ENCODE measurements at places on chromosomes 2 and 18.

DNA sequence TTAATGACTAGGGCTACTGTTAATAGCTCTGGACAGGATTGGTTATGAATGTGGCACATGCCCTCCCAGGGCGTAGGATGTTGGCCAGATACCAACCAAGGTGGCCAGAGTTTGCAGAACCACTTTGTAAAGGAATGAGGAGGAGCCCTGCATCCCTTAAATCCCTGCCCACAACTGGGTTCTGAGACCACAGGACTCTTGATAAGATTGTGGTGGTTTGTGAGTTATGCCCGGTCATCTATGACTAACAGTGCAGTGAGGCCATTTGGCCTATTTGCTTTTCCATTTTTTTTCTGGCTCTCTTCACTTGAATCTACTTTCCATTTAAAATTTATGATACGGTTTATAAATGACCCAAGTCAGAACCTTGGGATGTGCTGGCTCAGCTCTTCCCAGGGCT is 294.5 kb downstream of the PRKCE start:
- no peak for DNase-seq
- H3K36me3 ChIP-seq: no peaks in the 10 kb centered on the region
- no peak overlapping the region for H3K4me3 ChIP-seq
- no peaks in the 10 kb centered on the region for H3K27me3 ChIP-seq
- no peak overlapping the region for H3K27ac ChIP-seq
- H3K4me1 ChIP-seq: peaks cover 5% of the 10 kb centered on the region

- no peaks in the 10 kb centered on the region for H3K27me3 ChIP-seq
- H3K4me3 ChIP-seq: no peak overlapping the region
- no peaks in the 10 kb centered on the region for H3K36me3 ChIP-seq
- H3K4me1 ChIP-seq: peaks cover 18% of the 10 kb centered on the region
Observed at GRCh38 chr2:173079973-173080860, 4.6 kb downstream of the MAP3K20 start.

DNA sequence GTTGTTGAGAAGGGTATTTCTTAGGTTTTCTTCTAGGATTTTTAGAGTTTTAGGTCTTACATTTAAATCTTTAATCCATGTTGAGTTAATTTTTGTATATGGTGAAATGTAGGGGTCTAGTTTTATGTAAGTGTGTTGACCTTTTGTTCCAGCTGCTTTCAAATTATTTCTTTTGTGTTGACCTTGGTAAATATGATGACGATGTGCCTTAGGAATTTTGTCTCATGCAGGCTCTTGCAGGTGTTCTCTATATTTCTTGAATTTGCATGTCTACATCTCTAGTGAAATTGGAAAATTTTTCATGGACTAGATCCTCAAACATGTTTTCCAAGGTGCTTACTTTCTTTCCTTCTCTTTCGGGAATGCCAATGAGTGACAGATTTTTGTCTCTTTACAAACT is 1609.3 kb upstream of the ZEB2 start:
- H3K36me3 ChIP-seq: no peaks in the 10 kb centered on the region
- DNase-seq: no peak
- no peak overlapping the region for H3K27ac ChIP-seq
- no peaks in the 10 kb centered on the region for H3K4me1 ChIP-seq

DNA sequence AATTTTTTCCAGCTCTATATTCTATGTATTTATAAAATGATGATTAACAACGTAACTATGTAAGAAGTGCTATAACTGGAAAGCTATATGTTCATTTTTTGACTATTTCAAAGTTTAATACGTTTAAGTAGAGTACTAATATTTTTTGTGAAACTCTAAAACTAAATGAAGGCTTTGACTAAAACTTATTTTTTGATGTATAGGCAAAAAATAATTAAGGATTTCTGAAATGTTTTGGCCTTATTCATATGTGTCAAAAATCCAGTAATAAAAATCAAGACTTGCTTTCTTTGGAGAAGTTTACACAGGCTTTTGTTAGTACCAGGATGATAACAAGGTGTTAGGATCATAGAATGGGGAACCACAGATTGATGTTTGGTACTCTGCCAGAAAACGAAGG is 58.2 kb upstream of the ZEB2 start:
- DNase-seq: no peak
- no peaks in the 10 kb centered on the region for H3K36me3 ChIP-seq
- H3K27ac ChIP-seq: no peak overlapping the region
- peaks cover 35% of the 10 kb centered on the region for H3K4me1 ChIP-seq
- H3K4me3 ChIP-seq: no peak overlapping the region

GRCh38 chr2:47190188-47190881 is 35.2 kb upstream of the STPG4 start:
- no peaks in the 10 kb centered on the region for H3K4me1 ChIP-seq
- H3K27me3 ChIP-seq: peaks cover 49% of the 10 kb centered on the region
- no peak overlapping the region for H3K4me3 ChIP-seq

DNA sequence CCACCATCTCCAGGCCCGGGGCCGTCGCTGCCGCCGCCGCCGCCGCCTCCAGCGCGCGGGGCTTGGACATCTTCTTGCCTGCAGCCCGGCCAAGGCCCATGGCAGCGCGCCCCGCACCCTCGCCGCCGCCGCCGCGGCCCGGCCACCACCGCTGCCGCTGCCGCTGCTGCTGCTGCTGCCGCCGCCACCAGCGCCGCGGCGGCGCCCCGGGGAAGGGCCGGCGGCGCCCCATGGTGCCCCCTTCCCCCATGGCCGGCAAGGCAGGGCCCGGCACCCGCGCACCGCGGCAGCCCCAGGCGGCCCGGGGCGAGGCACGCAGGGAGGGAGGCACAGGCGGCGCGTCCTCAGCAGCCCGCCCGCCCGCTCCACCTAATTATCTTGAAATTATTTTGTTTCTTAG is 3057.4 kb downstream of the RPIA start:
- no peak overlapping the region for H3K4me3 ChIP-seq
- H3K4me1 ChIP-seq: no peaks in the 10 kb centered on the region
- DNase-seq: no peak
- H3K36me3 ChIP-seq: no peaks in the 10 kb centered on the region

GRCh38 chr18:35713545-35713944 is 132.0 kb downstream of the GALNT1 start:
- no peak overlapping the region for H3K27ac ChIP-seq
- H3K36me3 ChIP-seq: peaks cover 10% of the 10 kb centered on the region
- DNase-seq: no peak
- no peaks in the 10 kb centered on the region for H3K4me1 ChIP-seq

DNA sequence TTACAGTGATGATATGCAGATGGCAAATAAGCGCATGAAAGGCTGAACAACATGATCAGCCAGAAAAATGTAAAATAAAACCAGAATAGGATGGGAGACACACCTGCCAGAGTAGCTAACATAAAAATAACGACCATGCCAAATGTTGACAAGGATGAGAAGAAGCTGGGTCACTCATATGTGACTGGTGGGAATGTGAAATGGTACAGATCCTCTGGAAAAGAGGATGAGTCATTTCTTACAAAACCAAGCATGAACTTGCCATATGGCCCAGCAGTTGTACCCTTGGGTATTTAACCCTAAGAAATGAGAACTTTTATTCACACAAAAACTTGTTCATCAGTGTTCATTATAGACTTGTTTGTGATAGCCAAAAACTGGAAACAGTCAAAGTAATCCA is 143.8 kb downstream of the SH3BP4 start:
- no peaks in the 10 kb centered on the region for H3K36me3 ChIP-seq
- H3K4me3 ChIP-seq: no peak overlapping the region
- DNase-seq: no peak
- H3K27me3 ChIP-seq: peaks cover 78% of the 10 kb centered on the region
- no peak overlapping the region for H3K27ac ChIP-seq

DNA sequence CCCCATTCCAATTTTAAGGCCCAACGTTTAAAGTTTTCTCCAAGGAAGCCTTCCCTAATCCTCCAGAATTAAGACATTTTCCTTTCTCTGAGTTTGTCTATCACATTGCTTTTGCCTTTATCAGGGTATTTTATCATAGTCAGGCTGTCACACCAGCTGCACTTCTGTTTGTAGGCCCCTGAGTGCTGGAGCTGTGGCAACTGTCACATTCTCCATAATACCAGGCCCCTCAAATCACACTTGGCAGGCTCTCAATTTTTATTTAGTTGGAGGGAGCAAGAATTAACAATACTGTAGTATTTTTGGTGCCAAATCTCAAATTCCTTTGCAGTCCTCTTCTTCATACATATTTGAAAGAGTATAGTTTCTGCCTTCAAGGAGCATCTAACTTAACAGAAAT is 122.2 kb downstream of the FSHR start:
- H3K27ac ChIP-seq: no peak overlapping the region
- H3K4me3 ChIP-seq: no peak overlapping the region
- H3K36me3 ChIP-seq: no peaks in the 10 kb centered on the region
- no peaks in the 10 kb centered on the region for H3K27me3 ChIP-seq

DNA sequence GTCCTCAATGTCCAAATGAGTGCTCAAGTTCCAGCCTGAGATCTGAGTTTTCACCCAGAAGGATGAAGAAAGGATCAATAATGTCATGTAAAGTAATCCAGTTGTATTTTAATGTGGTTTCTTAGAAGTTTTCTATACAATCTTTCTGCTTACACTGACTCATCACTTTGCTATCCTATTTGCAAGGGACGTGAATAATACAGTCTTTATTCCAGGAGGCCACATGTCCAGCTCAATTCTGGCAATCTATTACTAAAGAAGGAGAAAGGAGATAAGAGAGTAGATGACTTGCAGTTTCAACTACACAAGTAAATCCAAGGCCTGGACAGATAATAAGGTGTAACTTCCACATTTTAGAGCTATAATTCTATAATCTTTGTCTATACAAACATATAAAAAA is 601.1 kb upstream of the SETBP1 start:
- H3K27ac ChIP-seq: no peak overlapping the region
- no peaks in the 10 kb centered on the region for H3K27me3 ChIP-seq
- H3K36me3 ChIP-seq: no peaks in the 10 kb centered on the region
- no peaks in the 10 kb centered on the region for H3K4me1 ChIP-seq
- H3K4me3 ChIP-seq: no peak overlapping the region

DNA sequence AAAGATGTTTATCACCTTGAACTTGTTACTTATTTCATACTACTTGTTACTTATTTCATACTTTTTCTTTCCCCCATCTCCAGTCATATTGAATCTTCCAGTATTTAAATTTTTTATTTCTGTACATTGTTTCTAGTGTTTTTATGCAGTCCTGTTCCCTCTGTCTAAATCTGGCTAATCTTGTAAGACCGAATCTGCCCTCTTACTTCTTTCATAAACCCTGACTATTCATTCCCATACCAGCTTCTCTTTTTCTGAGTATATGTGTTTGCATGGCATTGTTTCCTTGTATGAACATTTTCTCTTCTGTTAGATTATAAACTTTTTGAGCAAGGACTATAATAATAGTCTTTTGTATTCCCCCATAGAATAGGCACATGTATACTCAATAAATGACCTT is 131.7 kb downstream of the TAF4B start:
- H3K4me1 ChIP-seq: no peaks in the 10 kb centered on the region
- H3K36me3 ChIP-seq: peaks cover 14% of the 10 kb centered on the region
- no peak for DNase-seq
- no peak overlapping the region for H3K4me3 ChIP-seq

DNA sequence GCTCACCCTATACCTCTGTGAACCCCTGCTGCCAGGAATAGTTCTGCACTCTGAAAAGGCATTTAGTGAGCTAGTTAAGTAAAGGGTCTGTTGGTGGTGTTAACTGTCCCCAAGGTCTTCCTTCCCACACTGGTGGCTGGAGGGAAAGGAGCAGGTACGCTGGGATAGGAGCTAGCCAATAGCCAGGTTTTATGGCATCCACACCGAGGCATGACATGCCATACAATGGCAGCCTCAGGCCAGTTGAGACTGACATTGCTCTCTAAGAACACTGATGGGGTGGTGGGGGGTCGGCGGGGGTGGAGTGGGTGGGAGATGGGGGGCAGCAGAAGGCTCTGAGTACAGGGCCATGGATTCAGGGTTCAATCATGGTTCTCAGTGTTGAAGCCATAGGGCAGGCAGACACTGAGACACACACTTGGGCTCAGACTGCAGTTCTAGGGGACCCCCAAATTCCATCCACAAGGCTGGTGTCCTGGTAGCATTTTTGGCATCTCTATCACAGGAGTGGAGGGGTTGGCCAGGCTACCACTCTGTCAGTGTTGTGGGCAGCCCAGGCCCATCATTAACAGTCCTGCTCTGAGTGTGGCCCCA is 136.0 kb downstream of the CTIF start:
- no peak overlapping the region for H3K27ac ChIP-seq
- H3K27me3 ChIP-seq: no peaks in the 10 kb centered on the region
- H3K4me3 ChIP-seq: no peak overlapping the region
- H3K36me3 ChIP-seq: no peaks in the 10 kb centered on the region
- H3K4me1 ChIP-seq: no peaks in the 10 kb centered on the region

DNA sequence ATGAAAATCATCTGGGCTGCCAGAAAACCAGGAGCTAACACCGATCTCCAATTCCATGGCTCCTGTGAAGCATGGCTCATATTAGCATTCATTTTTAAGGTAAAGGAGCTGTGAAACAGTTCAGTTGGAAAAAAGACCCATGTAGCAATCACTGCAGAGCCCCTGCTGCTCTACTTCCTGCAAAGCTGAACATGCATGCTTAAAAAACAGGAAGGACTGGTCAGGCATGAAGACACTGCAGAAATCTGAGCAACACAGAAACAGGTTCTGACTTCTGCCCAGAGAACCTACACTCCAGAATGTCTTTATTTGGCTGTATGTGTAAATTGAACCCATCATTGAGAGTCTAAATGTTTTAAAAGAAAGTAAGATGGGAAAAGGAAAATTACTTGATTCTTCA is 950.6 kb downstream of the DCDC2C start:
- DNase-seq: no peak
- no peak overlapping the region for H3K27ac ChIP-seq
- no peaks in the 10 kb centered on the region for H3K27me3 ChIP-seq
- no peak overlapping the region for H3K4me3 ChIP-seq
- no peaks in the 10 kb centered on the region for H3K4me1 ChIP-seq
- H3K36me3 ChIP-seq: no peaks in the 10 kb centered on the region

DNA sequence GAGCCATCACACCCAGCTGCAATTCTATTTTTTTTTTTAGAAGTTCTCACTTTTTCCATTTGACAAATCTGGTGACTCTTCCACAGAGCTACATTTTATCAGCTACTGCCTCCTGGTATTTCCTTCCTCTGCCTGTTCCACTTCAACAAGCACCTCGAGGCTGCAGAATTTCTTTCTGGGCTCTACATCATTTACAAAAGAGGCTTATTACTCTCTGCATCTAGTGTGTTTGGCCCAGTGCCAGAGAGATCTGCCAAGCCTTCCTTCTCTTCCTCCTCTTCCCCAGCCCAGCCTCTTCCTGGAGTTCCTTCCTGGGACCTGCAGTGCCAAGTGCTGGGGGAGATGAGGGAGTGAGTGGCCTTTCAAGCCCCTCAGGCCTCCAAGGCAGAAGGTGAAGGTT is 119.6 kb upstream of the ITGA6 start:
- no peaks in the 10 kb centered on the region for H3K4me1 ChIP-seq
- H3K27ac ChIP-seq: no peak overlapping the region
- H3K27me3 ChIP-seq: peaks cover 15% of the 10 kb centered on the region
- H3K4me3 ChIP-seq: no peak overlapping the region

- H3K27ac ChIP-seq: no peak overlapping the region
- peaks cover 4% of the 10 kb centered on the region for H3K36me3 ChIP-seq
- peaks cover 22% of the 10 kb centered on the region for H3K4me1 ChIP-seq
- DNase-seq: no peak
Observed at GRCh38 chr2:30217644-30218337, 13.5 kb upstream of the LBH start.
